ENCODE measurements at places on chromosomes 4 and X. TPM values are rescaled to one million over a fixed set of nuclear protein-coding genes. Genes with fewer than 3 reads are reported as not detected.
A peak's percentile ranks its signal among the peaks of the same experiment; 100 is the strongest.

PRAF2 gene
- 59.7 TPM for polyA plus RNA-seq

ZCCHC12 gene
- 0.08 TPM for polyA plus RNA-seq

SYAP1 gene
- 52.1 TPM for polyA plus RNA-seq

TLR3 gene
- polyA plus RNA-seq, result 1.6 TPM

HMGN5 gene
- polyA plus RNA-seq, result 8.3 TPM

OPRPN gene
- polyA plus RNA-seq, result not detected

GRCh38 chr4:94407846-94408245 is 43.9 kb upstream of the PDLIM5 start:
- no peak overlapping the region for H3K4me3 ChIP-seq
- H3K4me1 ChIP-seq, result peaks cover 12% of the 10 kb centered on the region
- no peak for DNase-seq
- H3K27ac ChIP-seq, result no peak overlapping the region

DNA sequence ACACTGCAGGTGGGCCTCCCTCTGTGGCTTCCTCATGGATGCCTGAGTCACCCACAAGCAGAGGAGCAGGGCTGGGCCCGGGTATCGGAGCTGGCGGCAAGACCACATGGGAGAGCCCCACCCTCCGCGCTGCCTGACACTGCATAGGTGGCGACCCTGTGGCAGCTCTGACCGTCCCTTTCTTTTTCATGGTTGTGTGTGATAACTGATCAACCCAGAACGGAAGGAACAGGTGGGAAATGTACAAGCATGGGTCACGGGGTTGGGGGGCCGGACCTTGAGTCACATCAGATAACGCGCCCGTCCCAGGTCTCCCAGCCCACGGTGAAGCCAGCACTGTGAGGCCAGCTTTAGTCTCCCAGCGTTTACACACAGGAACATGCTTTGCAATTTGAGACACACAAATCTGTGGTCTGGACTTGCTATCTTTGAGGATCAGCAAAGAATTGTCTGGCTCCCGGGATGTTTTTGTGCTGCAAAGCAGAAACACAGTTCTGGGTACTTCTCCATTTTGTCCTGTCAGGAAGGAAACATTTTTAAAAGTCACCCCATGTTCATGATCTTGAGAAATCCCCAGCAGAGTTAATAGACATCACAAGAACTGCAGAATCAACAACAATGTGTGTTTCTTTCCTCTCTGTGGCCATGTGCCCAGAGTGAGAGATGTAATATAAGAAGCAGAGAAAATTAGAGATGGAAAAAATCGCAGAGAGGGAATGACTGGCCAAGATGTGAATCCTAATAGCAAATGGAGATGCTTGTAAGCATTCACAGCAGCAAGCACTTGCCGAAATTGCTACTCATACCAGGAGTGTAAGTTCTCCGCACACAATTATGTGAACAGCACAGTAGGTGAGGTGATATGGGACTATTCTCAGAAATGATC is 70.1 kb upstream of the CBR4 start:
- no peak overlapping the region for H3K4me3 ChIP-seq
- peak; percentile 86 for DNase-seq
- peak overlapping the region; percentile 69 for H3K27ac ChIP-seq
- H3K27me3 ChIP-seq, result no peaks in the 10 kb centered on the region
- peaks cover 14% of the 10 kb centered on the region for H3K4me1 ChIP-seq
- no peaks in the 10 kb centered on the region for H3K36me3 ChIP-seq

- H3K4me3 ChIP-seq, result no peak overlapping the region
- no peaks in the 10 kb centered on the region for H3K36me3 ChIP-seq
- peak overlapping the region; percentile 87 for H3K27ac ChIP-seq
- peaks cover 4% of the 10 kb centered on the region for H3K27me3 ChIP-seq
- H3K4me1 ChIP-seq, result peaks cover 8% of the 10 kb centered on the region
- DNase-seq, result no peak
Measured at GRCh38 chr4:24236532-24236931, 346.7 kb upstream of the PPARGC1A start.

GRCh38 chr4:102091656-102092055 is 253.6 kb downstream of the SLC39A8 start:
- H3K4me1 ChIP-seq, result no peaks in the 10 kb centered on the region
- H3K36me3 ChIP-seq, result no peaks in the 10 kb centered on the region

- H3K4me1 ChIP-seq, result no peaks in the 10 kb centered on the region
- no peak for DNase-seq
- H3K4me3 ChIP-seq, result no peak overlapping the region
Measured at GRCh38 chr4:150379454-150379853, 202.5 kb upstream of the MAB21L2 start.

- H3K4me3 ChIP-seq, result no peak overlapping the region
- peaks cover 99% of the 10 kb centered on the region for H3K27me3 ChIP-seq
- DNase-seq, result no peak
- H3K27ac ChIP-seq, result no peak overlapping the region
Measured at GRCh38 chr4:185016946-185017758, 1.1 kb upstream of the HELT start.

- H3K36me3 ChIP-seq, result no peaks in the 10 kb centered on the region
- H3K27ac ChIP-seq, result no peak overlapping the region
- no peaks in the 10 kb centered on the region for H3K4me1 ChIP-seq
- H3K4me3 ChIP-seq, result no peak overlapping the region
- DNase-seq, result no peak
Measured at GRCh38 chr4:99847362-99847976, 30.8 kb downstream of the DAPP1 start.

GRCh38 chr4:61036071-61036684 is 163.9 kb upstream of the ADGRL3 start:
- H3K27me3 ChIP-seq, result no peaks in the 10 kb centered on the region
- DNase-seq, result no peak
- no peak overlapping the region for H3K27ac ChIP-seq
- no peaks in the 10 kb centered on the region for H3K4me1 ChIP-seq
- no peaks in the 10 kb centered on the region for H3K36me3 ChIP-seq

DNA sequence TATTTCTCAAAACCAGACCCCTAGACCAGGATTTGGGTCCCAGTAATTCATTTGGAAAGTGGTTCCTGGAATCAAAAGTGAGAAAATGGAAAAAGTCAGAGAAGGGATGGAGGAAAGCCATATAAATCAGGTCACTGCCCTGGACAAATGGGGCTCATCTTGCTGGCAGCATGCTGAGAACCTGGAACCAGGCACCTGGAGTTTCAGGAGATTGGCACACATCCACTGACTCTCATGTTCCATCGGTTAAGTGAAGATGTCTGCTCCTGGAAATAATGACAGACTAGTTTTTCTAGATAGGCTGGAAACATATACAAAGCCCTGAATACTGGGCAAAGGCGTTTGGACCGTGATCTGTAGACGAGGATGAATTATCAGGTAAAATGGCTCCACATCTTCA is 163.6 kb upstream of the HS3ST1 start:
- no peaks in the 10 kb centered on the region for H3K27me3 ChIP-seq
- no peaks in the 10 kb centered on the region for H3K4me1 ChIP-seq
- no peaks in the 10 kb centered on the region for H3K36me3 ChIP-seq
- DNase-seq, result no peak
- H3K4me3 ChIP-seq, result no peak overlapping the region

DNA sequence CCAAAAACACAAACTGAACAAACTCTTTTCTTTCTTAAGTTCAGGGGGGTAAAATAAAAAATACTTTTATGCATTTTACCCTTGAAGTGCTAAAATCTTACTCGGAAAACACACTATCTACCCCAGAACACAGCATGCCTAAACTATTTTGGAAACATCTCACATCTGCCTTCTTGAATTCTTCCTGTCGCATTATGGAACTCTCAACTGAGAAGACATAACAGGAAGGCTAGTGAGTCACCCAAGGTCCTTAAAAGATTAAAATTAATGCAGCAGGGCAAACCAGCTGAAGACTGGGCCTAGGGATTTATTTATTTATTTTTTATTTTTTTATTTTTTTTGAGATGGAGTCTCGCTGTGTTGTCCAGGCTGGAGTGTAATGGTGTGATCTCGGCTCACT is 208.2 kb downstream of the APBB2 start:
- no peak overlapping the region for H3K4me3 ChIP-seq
- H3K27ac ChIP-seq, result no peak overlapping the region
- no peaks in the 10 kb centered on the region for H3K36me3 ChIP-seq
- no peak for DNase-seq
- H3K4me1 ChIP-seq, result no peaks in the 10 kb centered on the region

GRCh38 chr4:135120195-135120594 is 918.6 kb upstream of the PABPC4L start:
- H3K27ac ChIP-seq, result no peak overlapping the region
- no peaks in the 10 kb centered on the region for H3K36me3 ChIP-seq
- no peak overlapping the region for H3K4me3 ChIP-seq
- DNase-seq, result no peak
- H3K27me3 ChIP-seq, result no peaks in the 10 kb centered on the region

- peaks cover 6% of the 10 kb centered on the region for H3K4me1 ChIP-seq
- peak overlapping the region; percentile 49 for H3K27ac ChIP-seq
- H3K27me3 ChIP-seq, result no peaks in the 10 kb centered on the region
Measured at GRCh38 chrX:53440621-53441517, 6.7 kb upstream of the HSD17B10 start.

GRCh38 chrX:121260596-121261240 is 213.3 kb downstream of the GLUD2 start:
- DNase-seq, result peak; percentile 5
- no peaks in the 10 kb centered on the region for H3K4me1 ChIP-seq
- H3K36me3 ChIP-seq, result no peaks in the 10 kb centered on the region
- no peak overlapping the region for H3K27ac ChIP-seq
- no peaks in the 10 kb centered on the region for H3K27me3 ChIP-seq

- no peak overlapping the region for H3K27ac ChIP-seq
- H3K4me3 ChIP-seq, result no peak overlapping the region
- H3K36me3 ChIP-seq, result no peaks in the 10 kb centered on the region
- no peaks in the 10 kb centered on the region for H3K4me1 ChIP-seq
- DNase-seq, result no peak
Measured at GRCh38 chr4:113996599-113997177, 17.2 kb upstream of the ARSJ start.

GRCh38 chr4:108762559-108763225 is at the start of gene ETNPPL:
TSS of gene ETNPPL (minus strand) at chr4:108763053. CDS start at chr4:108762898, 155 bp downstream.
- peak within 1 kb of the TSS; percentile 64 for H3K4me3 ChIP-seq
- H3K4me1 ChIP-seq, result no peaks in the 10 kb centered on the region
- H3K36me3 ChIP-seq, result no peaks in the 10 kb centered on the region
- peak; percentile 47 for DNase-seq
- no peak within 1 kb of the TSS for H3K27ac ChIP-seq

DNA sequence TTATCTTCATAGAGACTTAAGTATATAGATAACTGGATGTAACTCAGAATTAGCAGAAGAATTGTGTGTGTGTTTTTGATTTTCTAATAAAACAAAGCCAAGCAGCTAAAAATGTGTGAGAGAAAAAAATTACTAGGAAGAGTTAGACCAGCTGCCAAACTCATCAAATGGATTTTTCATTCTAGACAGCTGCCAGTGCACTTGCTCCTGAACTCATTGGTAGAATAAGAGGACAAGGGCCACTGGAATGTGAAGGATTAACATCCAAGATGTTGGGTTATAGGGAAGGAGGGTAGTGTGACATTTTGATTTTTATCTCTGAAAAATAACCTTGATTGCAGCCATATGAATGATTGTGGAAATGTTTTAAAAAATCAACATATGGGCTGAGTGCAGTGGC is 49.7 kb downstream of the EGF start:
- H3K36me3 ChIP-seq, result no peaks in the 10 kb centered on the region
- H3K4me3 ChIP-seq, result no peak overlapping the region
- no peaks in the 10 kb centered on the region for H3K27me3 ChIP-seq
- H3K27ac ChIP-seq, result no peak overlapping the region
- H3K4me1 ChIP-seq, result no peaks in the 10 kb centered on the region

DNA sequence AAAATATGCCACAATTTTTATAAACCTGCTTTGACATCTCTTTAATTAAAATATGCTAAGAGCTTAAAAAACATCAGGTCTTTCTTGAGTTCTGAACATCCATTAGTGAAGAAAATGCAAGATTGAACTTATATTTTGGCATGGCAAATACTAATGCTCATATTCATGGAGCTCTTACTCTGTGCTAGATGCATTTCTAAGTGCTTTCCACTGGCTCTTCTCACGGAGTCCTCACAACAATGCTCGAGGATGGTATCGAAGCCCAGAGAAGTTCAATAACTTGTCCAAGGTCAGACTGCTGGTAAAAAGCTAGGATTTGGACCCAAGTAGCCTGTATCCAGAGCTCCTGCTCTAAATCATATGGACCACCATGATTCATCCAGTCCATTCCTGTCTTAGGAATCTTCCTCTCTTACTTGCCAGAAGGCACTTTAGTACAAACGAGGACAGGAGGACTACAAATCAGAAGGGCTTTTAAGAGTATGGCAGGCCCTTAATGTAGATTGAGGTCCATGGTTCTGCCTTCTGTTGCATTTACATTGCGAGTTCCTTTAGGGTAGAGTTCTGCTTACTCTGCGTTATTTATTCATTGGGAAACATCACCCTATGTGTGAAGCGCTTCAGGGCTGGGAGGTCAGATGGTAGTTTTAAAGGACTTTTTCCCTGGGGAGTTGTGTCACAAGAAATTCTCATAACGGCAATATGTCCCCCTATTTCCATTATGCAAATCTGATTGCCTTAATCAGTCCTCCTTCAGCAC is 199.2 kb downstream of the RASL11B start:
- no peaks in the 10 kb centered on the region for H3K4me1 ChIP-seq
- no peaks in the 10 kb centered on the region for H3K36me3 ChIP-seq
- no peak overlapping the region for H3K4me3 ChIP-seq
- DNase-seq, result no peak
- no peak overlapping the region for H3K27ac ChIP-seq
